ENCODE measurements at places on chromosomes 2 and 18.

DNA sequence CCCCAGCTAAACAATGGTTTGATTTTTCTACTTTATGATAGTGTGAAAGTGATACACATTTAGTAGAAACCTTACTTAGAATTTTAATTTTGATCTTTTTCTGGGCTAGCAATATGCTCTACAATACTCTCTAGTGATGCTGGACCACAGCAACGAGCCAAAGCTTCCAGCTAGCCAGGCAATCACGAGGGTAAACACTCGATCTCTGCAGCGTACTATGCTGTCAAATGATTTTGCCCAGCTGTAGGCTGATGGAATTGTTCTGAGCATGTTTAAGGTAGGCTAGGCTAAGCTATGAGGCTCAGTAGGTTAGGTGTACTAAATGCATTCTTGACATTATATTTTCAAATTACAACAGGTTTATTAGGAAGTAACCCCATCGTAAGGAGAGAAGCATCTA, 207.5 kb downstream of the LRRTM4 start:
- no peak for DNase-seq

- peak; percentile 36 for DNase-seq
These were observed 698.0 kb downstream of the TDRD15 start for GRCh38 chr2:21821672-21822227.

DNA sequence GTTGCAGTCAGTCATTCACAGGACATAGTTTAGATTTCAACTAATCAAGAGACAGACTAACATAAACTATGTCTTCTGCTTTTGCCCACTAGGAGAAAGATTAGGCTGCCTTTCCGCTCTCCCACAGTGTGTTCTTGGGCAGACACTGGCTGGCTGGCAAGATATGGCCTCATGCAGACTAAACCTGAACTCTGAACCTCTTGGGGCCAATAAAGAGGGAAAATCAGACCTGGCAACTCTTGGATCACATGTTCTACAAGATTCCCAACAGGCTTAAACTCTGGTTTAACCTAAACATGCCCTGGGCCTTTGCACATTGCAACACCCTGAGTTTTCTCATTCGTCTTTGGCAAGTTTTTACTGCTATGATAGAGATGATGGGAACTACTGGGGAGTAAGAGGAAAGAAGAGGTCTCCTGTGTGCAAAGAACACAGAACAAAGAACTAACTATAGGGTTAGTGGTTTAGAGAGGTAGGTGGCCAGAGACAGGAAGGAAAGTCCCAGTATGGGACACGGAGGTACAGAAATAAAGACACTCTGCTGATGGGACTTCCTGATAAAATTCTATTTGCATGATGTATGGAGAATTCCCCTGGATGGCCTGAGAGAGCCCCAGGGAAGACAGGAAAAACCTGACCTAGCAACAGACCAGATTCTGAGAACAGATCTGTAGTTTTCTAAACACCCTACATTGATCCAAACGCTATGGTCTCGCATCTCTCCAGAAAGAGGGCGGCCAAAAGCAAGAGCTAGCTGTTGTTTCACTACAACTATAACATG, 2.0 kb upstream of the ATRAID start:
- no peak for DNase-seq

GRCh38 chr2:161417438-161418274, 1.6 kb downstream of the TBR1 start:
- peak; percentile 66 for DNase-seq

DNA sequence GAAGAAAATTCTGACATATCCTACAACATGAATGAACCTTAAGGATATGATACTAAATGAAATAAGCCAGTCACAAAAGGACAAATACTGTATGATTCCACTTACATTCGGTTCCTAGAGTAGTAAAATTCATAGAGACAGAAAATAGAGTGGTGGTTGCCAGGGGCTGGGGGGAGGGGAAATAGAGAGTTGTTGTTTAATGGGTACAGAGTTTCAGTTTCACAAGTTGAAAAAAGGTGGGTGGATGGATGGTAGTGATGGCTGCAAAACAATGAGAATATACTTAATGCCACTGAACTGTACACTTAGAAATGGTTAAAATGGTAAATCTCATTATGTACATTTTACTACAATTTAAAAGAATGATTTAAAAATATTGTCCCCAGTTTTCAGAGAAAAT, 53.3 kb upstream of the NFU1 start:
- no peak for DNase-seq

- no peak for DNase-seq
These were observed 13.3 kb downstream of the CNOT11 start for GRCh38 chr2:101265893-101266499.

DNA sequence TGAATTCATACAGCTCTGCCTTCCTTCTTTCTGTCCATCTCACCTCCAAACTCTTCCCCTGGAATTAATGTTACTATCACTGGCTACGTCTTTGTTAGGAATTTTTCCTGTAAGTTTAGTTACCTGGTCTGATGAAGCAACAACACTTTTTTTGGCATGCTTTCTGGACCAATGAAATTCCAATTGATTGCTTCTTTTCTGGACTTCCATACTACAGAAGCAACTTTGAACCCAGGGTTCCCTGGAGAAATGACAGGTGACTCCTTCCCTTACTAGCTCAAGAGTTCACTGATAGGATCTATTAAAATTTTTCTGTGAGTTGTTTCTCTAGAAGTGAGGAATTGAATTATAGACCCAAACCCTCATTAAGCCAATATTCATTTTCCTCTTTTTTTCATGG, 41.4 kb upstream of the STPG4 start:
- no peak for DNase-seq

GRCh38 chr2:207933396-207934065, 91.8 kb downstream of the PLEKHM3 start:
- no peak for DNase-seq

DNA sequence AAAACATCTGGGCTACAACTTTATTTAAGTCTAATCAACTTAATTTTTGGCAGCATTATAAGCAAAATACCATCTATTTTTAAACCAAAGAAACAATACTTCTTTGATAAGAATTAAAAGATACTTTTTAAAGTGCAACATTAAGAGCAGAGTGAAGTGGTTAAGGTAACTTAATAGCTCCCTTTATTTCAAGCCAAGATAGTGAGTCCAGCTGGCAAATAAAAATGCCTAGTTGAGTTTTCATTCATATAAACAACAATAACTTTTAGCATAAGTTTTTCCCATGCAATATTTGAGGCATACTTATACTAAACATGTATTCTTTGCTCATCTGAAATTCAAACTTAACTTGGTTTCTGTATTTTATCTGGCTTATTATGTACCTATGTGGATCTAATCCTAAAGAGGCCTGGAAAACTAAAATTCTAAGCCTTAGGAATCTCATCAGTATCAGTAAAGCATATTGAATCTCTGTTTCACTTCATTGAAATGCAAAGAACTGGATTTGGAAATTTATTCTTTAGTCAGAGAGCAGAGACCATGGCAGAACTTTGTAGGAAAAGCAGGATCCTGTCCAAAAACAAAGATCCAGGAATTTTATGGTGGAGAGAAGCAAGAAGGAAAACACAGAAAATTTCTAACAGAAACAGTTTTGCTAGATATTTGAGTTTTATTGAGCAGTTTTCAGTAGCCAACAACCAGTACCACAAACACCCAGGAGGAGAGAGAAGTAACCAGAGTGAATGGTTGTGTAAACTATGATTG, 95.9 kb downstream of the COL3A1 start:
- no peak for DNase-seq

DNA sequence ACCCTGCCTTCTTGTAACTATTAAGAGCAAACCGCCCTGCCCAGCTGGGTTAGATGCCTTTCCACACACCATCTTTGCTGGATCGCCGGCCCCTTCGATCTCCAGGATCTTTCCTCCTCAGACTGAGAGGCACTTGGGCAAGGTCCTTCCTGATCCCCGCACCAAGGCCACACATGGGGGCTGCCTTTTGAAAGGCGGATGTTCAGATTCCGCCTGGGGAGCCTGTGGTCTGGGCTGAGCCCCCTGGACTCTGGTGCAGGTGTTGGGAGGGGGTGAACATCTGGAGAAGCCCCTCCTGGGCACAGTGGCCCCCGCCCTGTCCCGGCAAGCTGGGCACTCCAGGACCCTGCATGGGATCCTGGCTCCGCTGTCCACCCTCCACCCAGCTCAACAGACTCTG, 135.4 kb upstream of the HDAC4 start:
- no peak for DNase-seq

DNA sequence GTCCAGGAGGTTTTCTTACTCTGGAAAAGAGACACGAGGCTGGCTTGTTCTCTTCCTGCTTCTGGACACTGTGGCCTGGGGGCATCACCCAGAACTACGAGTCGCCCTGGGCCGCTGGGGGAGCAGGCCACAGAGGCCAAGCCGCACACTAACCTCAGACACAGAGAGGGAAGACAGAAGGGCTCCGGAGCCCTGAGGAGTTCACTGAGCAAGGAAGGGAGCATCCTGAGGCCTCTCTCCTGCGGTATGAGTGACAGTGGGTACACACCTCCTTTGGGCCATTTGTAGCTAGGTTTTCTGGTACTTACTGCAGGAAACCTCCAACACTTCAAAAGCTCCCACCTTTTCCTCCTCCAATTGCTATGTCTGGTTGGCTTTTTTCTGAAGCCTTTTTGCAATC, 494.1 kb downstream of the DLGAP1 start:
- DNase-seq, result no peak

GRCh38 chr2:8132879-8133278, 549.0 kb upstream of the ID2 start:
- no peak for DNase-seq

- peak; percentile 23 for DNase-seq
These were observed 4.6 kb downstream of the MRPL33 start for GRCh38 chr2:27776097-27776496.

DNA sequence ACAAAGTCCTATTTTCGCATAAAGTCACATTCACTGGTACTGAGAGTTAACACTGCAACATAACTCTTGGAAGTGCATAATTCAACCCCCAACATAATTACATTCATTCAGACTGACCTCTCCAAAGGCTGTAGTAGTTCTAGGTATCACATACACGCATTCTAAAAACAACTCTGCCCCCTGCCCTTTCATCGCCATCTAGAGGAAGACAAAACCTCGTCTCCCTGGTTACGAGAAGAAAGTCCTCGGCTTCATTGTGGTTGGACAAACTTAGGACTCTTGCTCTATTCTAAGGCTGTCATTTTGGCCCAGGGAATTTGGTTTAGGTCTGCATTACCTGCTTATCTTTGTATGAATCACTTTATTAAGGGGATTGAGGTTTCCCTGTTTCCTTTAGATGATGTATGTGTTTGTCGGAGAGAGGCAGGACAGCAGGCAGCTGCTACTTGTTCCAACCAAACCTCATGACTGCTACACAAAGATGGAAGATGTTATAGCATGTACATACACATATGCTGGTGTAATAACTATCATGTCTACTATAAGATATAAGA, 215.4 kb upstream of the NRXN1 start:
- no peak for DNase-seq

DNA sequence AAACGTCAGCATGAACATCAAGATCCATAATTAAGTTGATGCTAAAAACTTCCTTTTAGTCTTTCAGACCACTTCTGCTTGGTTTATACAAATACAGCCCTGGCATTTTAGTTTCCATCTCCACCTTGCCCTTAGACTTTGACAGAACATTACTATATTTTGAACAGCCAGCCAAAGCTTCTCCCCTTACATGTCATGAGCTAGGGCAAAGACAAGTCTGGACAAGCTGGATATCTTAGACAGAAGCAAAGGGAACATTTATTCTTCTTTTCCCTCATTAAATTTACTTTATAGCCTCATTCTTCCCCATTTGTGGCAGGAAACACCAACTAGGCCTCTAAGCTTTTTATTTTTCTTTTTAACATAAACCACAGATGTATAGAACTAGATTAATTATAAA, 403.3 kb downstream of the SUCLG1 start:
- DNase-seq, result no peak

Data from spinal cord (tissue), 10 donors.